ENCODE measurements at places on chromosomes 3 and 15. TPM values are rescaled to one million over a fixed set of nuclear protein-coding genes. Genes with fewer than 3 reads are reported as not detected.
A peak's percentile ranks its signal among the peaks of the same experiment; 100 is the strongest.

DNA sequence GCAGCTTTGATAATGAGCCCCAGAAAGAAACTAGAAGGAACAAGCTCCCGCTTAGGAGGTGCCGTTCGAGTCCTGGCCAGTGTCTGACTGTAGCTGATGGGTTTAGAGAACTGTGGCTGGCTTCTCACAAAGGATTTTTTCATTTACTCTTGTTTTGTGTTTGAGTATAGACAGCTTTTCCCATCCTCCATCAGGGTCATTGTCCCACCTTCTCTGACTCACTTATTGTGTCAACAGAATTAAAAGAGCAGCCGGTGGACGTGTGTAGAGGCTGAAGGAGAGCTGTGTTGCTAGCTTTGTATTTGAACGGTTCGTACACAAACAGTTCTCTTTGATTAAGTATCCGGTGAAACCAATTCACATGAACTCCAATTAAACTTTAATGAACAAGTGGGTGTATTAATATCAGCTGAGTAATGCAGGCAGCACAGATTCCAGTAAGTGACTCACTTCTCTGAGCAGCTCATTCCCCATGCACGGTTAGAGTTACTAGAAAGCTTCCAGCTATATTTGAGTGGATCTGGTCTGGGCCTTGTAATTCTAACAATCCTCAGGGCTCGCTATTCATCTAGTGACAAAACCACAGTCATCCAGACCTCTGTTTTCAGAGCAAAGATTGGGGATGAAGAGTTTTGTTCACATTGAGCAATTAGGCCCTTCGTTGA is 141.0 kb downstream of the LPP start:
- no peak for DNase-seq

- no peak for DNase-seq
Observed at GRCh38 chr3:56919797-56920195, 118.0 kb upstream of the ARHGEF3 start.

The ZNF860 gene
- polyA plus RNA-seq: 2.7 TPM

DNA sequence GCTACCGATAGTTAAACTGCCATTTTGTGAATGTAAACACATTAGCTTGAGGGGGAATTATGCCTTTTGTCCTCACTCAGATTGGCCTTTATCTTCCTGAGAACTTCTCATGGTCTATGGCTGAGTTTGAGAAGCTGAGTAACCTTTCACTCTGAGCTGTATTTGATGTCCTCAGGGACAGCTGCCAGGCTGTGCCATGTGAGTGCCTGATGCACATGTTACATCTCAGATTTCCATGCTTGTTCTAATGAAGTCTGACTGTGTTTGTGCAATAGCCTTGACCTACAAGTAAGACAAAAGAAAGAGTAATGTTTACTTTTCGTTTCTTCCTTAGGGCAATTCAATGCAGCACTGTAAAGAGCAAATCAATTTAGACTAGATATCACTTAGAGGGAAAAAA is 44.1 kb upstream of the ARL6 start:
- DNase-seq: no peak

The TLR9 gene
- not detected for polyA plus RNA-seq

- no peak for DNase-seq
Observed at GRCh38 chr3:25830373-25831280, 40.7 kb downstream of the OXSM start.

- DNase-seq: peak; percentile 28
Observed at GRCh38 chr3:139299261-139300132, 44.3 kb upstream of the MRPS22 start.

The CACNA2D2 gene
- polyA plus RNA-seq: 4.7 TPM

The LEKR1 gene
- not detected for polyA plus RNA-seq

The VPS13C gene
- 6.6 TPM for polyA plus RNA-seq

DNA sequence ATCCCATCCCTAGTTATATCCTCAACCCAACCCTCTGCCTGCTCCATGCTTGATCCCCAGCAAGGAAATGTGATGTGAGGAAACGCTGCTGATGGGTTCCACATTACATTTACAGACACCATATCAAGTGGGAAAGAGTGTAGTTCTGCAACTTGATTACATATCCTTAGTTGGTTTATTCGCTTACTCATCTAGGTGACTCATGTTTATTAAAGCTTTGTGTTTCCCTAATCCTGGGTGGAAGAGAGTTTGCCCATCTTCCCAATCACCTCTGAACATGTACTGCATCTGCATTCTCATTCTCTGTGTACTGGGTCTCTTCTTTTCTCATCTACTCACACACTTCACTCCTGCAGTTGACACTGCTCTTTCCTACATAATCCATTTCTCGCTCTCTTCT is 91.7 kb upstream of the PDZRN3 start:
- no peak for DNase-seq

The TXNRD3 gene
- polyA plus RNA-seq: 1.8 TPM

The RETNLB gene
- polyA plus RNA-seq: not detected

- no peak for DNase-seq
Observed at GRCh38 chr3:3666664-3667063, 132.6 kb upstream of the LRRN1 start.

DNA sequence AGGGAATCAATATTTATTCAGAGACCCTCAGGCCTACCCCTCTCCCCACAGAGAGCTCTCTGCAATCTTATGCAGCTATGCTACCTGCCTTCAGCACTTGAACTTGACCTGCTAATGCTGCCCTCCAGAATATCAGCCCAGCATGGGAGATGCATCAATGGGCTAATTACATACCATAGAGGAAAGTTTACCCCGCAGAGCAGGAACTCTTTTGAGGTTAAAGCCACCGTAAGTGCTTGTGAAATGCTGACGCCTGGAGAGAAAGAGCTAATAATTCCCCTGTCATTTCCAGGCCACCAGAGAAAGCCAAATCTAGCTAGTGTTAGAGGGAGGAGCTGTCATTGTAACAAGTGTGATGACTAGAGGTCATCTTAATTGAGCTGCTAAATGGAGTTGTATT is 127.5 kb downstream of the CHST2 start:
- DNase-seq: peak; percentile 3

- DNase-seq: no peak
Observed at GRCh38 chr3:197139586-197139985, 110.0 kb upstream of the MELTF start.

DNA sequence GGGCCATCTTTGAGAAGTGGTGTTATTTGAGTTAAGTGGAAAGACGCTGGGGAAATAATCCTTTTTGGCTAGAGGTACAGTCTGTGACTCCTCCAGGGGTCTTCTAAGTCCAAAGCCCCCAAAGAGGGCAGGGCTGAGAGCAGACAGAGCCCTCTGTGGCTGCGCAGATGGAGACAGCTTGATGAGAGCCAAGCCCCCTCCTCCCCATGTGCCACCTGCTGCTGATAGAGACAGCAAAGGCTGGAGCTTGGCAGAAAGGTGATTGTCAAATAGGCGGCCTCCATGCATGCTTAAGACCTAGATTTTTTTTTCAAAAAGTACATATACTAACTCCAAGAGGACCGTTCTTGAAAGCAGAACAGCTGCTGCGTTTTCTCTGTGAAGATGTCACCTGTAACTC is 72.4 kb downstream of the CRYGS start:
- no peak for DNase-seq

- DNase-seq: no peak
Observed at GRCh38 chr3:107650788-107651187, 128.0 kb downstream of the BBX start.

- peak; percentile 27 for DNase-seq
Observed at GRCh38 chr15:67641453-67641852, 99.0 kb downstream of the MAP2K5 start.

- DNase-seq: peak; percentile 14
Observed at GRCh38 chr3:79383402-79384012, 384.3 kb downstream of the ROBO1 start.

- DNase-seq: peak; percentile 90
Observed at GRCh38 chr3:11236588-11237461, 35.4 kb upstream of the ATG7 start.

GRCh38 chr15:98996624-98997023 is 11.0 kb downstream of the PGPEP1L start:
- no peak for DNase-seq

- no peak for DNase-seq
Observed at GRCh38 chr3:185998136-185998535, 60.3 kb upstream of the TRA2B start.

DNA sequence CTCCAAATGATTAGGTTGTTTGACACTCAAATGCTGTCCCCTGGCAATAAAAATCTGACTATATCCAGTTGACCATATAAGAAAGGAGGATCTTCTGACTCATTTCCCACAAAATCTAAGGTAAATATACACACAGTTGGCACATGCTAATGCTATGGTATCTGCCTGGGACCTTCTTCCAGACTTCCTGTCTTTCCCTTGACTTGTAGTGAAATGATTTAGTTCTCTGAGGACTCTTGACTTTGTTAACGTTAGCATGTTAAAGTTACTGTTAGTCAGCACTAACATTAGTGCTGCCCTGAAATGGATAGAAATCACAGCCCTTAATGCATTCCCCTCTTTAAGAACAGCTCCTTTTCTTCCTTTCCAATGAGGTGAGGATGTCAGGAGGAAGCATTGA is 124.3 kb upstream of the LSAMP start:
- DNase-seq: no peak

The CNTN4 gene
- polyA plus RNA-seq: 0.82 TPM

GRCh38 chr3:16866571-16866970 is 18.2 kb upstream of the PLCL2 start:
- no peak for DNase-seq

The ERC2 gene
- polyA plus RNA-seq: 13.7 TPM

- DNase-seq: no peak
Observed at GRCh38 chr3:99551520-99551919, 86.9 kb upstream of the COL8A1 start.

DNA sequence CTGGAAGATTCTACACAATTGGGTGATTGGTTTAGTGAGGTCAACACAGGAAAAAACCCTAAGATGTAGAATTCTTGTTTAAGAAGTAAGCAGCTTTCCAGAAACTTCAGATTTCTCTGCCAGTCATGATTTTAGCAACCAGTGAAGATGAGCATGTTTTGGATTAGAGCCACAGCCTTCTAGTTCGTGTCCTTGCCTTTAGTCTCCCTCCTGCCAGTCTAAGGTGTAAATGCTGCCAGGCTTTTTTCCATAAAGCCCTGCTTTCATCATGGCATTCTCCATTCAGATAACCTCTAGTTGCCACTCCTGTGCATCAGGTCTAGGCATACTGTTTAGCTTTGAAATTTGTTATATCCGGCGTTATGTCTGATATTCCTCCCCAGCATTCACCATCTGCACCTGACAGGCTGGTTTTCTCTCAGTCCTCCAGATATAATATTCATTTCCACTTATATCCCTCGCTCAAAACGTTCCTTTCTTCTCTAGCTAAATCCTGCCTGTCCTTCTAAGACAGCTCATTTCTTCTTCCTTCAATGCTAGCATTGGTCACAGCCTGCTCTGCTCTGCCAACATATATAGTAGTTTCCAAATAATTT is 37.4 kb downstream of the SYN2 start:
- DNase-seq: no peak

GRCh38 chr3:45932112-45932511 is 11.2 kb upstream of the CXCR6 start:
- DNase-seq: no peak

The PLSCR5 gene
- polyA plus RNA-seq: not detected

The ARNT2 gene
- 3.9 TPM for polyA plus RNA-seq

GRCh38 chr3:127365163-127365798 is 77.4 kb upstream of the PRR20G start:
- no peak for DNase-seq

Measured in GM23338 (cell line).